ENCODE measurements at places on chromosomes 12 and 14. TPM values are rescaled to one million over a fixed set of nuclear protein-coding genes. Genes with fewer than 3 reads are reported as not detected.

The SERPINA9 gene
- total RNA-seq: not detected

DNA sequence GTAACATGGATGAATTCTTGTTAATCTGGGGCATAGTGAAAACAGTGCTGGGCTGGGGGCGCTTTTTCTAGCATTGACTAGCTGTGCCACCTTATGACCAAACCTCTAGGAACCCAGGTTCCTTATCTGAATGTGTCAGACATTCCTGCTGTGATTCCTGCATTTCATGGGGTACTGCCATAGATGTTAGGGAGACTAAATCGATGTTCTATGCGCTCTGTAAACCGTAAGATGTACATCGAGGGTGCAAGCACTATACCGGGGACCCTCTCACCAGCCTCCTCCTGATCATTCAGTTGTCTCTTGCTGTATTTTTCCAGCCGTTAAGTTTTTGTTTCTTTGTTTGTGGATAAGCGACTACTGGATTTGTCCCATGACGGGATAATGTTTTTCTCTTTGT, 170.9 kb upstream of the PARP11 start:
- no peak overlapping the region for H3K27ac ChIP-seq
- H3K36me3 ChIP-seq: no peaks in the 10 kb centered on the region
- no peaks in the 10 kb centered on the region for H3K27me3 ChIP-seq

DNA sequence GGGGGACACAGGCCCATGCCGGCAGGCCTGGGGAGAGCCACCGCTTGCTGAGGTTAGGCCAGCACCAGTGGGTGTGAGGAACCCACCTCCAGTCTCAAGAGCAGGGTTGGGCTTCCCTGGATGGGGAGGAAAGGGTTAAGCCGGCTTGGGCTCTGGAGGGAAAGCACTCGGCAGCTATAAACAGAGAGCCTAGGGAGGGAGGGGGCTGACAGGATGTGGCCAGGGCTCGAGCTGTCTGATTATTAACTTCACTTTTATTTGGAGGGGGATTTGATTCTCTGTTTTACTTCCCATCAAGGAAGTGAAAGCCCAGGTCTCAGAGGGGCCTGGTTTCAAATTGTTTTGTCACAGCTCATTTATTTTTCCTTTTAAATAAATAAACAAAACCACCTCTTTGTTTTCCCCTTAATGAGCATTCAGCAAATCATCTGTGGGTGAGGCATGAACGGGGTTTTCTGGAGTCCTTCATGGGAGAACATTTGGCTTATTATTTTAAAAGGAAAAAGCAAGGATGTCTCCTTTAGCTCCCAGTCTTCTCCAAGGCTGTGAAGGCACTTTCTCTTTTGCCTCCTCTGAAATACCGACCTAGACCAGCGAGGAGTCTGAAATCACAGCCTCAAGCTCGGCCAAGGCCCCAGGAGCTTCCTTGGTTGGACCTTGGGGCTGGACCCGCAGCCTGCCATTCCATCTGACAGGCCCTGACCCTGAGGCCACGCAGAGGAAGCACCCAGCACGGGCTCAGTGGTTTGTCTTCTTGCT, 21.9 kb upstream of the ZFP36L1 start:
- peaks cover 29% of the 10 kb centered on the region for H3K4me1 ChIP-seq
- peak overlapping the region; percentile 1 for H3K4me3 ChIP-seq
- no peaks in the 10 kb centered on the region for H3K27me3 ChIP-seq
- H3K36me3 ChIP-seq: no peaks in the 10 kb centered on the region

DNA sequence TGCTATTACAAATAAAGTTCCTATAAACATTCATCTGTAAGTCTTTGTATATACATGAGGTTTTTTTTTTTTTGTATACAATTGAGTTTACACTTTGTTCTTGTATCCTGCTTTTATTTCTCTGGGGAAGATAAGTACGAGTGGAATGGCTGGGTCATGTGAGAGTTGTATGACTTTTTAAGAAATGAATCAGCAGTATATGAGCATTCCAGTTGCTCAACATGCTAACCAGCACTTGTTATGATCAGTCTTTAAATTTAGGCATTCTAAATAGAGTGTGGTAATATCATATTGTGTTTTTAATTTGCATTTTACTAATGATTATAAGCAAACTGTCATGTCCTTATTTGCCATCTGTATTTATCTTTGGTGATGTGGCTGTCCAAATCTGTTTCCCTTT, 44.7 kb upstream of the AMIGO2 start:
- no peaks in the 10 kb centered on the region for H3K27me3 ChIP-seq
- H3K27ac ChIP-seq: no peak overlapping the region
- no peak overlapping the region for H3K4me3 ChIP-seq
- no peak for DNase-seq

- no peaks in the 10 kb centered on the region for H3K27me3 ChIP-seq
- no peaks in the 10 kb centered on the region for H3K4me1 ChIP-seq
- H3K36me3 ChIP-seq: no peaks in the 10 kb centered on the region
- peak; percentile 51 for DNase-seq
- H3K4me3 ChIP-seq: no peak overlapping the region
Measured at GRCh38 chr12:89346741-89347324, 5.5 kb downstream of the DUSP6 start.

The NOVA1 gene
- total RNA-seq: 43.1 TPM

DNA sequence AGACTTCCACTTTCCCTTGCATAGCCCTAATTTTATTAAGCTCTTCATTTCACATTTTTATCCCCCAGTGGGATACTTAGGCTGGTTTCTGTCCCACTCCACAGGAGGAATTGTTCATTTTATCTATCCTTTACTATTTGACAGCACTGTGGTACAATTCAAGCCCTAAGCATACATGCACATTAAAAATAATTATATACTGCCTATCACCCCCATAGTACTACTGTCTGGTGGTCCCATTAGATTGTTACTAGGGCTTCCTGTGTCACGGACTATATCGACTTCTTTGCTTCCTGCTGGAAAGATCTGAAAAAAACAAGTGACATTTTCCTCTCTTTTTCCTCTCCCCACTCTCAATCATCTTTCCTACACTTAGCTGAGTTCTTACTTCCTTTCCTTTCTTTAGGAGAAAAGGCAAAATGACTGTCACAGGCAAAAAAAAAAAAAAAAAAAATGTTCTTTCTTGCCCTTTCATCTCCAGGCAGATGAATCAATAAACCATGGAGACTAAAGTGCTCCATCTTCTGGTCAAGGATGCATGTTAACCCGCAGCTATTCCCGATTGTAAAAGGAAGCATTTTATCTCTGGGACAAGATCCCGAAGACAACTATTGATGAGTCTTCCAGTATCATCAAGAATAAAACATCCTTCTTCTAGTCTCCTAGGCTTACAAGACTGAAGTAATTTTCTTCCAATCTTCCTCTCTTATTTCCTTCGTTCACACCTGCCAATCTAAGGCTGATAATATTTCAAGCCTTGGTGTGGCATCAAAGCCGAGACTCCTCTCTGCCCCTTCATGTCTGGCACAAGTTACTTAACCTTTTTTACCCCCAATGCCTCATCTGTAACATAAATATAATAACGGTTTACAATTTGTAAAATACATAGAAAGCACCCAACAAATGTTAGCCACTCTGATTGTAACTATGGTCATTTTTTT, 94.4 kb upstream of the PLEKHG7 start:
- no peaks in the 10 kb centered on the region for H3K27me3 ChIP-seq
- H3K4me3 ChIP-seq: no peak overlapping the region
- no peak for DNase-seq
- H3K36me3 ChIP-seq: no peaks in the 10 kb centered on the region
- no peak overlapping the region for H3K27ac ChIP-seq

DNA sequence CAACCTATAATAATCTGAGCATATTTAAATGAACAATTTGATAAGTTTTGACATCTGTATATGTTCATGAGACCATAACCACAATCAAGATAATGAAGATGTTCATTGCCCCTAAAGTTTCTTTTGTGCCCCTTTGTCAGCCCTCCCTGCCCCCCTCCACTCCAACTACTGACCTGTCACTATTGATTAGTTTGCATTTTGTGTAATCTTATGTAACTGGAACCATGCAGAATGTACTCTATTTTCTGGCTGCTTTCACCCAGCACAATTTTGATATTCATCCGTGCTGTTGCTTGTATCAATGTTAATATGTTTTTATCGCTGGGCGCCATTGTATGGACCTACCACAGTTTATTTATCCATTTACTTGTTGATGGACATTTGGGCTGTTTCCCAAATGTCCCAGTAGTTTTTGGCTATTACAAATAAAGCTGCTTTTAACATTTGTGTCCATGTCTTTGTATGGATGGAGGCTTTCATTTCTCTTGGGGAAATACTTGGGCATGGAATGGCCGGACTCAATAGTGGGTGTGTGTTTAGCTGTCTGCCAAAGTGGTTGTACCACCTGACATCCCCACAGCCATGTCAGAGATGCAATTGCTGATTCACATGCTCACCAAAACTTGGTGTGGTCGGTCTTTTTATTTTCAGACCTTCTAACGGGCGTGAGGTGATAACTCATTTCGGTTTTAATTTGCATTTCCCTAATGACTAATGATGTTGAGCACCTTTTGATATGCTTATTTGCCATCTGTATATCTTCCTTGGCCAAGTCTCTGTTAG, 38.9 kb downstream of the EML1 start:
- no peaks in the 10 kb centered on the region for H3K27me3 ChIP-seq
- no peaks in the 10 kb centered on the region for H3K36me3 ChIP-seq
- H3K4me3 ChIP-seq: no peak overlapping the region
- no peak for DNase-seq
- no peak overlapping the region for H3K27ac ChIP-seq

Measured in uterus (tissue), 4 donors.